AG04449 (cell line): ENCODE measurements at places on chromosomes 2 and 18.

GRCh38 chr18:69217196-69218000 is 183.3 kb upstream of the DOK6 start:
- no peak for DNase-seq

DNA sequence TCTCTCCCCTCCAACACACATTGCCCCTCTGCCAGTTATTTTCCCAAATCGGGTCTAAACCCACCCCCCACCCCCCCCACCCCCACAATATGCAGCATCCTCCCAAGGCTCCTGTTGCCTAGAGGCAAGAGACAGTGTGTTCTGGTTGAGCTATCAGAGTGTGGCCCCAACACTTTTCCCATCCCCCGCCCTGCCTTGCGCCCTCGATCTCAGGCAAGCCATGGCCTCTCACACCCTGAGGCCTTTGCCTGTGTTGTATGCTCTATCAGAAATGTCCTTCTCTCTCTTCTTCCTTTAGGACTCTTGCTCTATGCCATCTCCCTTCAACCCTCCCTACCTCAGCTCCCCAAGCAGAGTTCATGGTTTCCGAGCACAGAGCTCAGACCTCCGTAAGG is 9.5 kb upstream of the GRHL1 start:
- no peak for DNase-seq

GRCh38 chr2:139177041-139177440 is 396.9 kb upstream of the NXPH2 start:
- no peak for DNase-seq

- DNase-seq, result no peak
Observed at GRCh38 chr2:101349893-101350662, 37.2 kb downstream of the CREG2 start.

DNA sequence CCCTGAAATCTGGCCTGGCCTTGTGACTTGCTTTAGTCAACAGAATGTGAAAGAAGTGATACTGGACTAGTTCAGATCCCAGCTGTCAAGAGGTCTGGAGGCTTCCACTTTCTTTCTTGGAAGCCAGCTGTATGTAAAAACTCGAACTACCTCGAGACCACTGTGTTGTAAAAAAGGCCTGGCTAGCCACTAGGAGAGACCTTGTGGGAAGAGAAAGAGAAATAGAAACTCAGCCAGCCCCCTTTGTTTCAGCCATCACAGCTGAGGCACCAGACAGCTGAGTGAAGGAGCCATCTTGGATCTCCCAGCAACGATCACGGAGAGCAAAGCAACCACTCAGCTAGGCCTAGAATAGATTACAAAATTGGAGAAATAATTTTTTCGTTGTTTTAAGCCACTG is 324.9 kb upstream of the TCF4 start:
- DNase-seq, result no peak

- no peak for DNase-seq
Observed at GRCh38 chr2:113236367-113237159, 42.2 kb downstream of the PAX8 start.

GRCh38 chr18:25568986-25569385 is 217.0 kb upstream of the ZNF521 start:
- no peak for DNase-seq

DNA sequence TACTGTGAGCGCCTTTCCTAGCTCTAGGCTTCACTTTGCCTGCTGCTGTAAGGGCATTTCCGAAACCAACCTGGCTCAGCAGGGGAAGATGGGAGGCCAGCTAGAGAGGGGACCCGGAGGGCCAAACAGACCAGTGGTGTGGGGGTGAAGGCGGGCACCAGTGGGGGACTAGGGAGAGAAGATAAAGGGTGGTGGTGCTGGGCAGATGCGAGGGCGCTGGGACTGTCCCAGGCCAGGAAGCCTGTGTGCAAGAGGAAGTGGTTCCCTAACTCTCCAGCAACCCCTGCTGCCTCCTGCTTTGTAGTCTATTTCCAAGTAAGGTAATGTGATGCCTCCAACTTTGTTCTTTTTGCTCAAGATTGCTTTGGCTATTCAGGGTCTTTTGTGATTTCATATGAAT is 73.1 kb downstream of the DNAH7 start:
- DNase-seq, result no peak

- DNase-seq, result no peak
Observed at GRCh38 chr2:9030190-9030589, 26.7 kb upstream of the MBOAT2 start.

DNA sequence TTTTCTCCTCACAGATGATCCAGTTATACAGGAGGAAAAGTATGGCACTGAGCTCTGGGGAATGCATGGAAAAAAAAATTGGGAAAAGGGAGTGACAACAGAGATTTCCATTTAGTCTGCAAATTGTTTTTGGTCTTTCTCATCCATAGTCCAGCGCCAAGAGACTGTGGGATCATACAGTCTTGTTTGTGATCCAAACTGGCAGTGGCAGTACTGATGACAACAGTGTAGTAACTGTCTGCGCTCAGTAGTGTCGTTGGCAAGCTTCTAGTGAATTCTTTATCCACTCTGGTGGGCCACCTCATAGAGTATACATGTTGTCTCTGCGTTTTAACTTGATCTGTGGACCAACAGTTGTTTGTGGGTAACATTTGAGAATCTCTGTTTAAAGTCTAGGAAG is 37.9 kb downstream of the GALNT1 start:
- no peak for DNase-seq
